ENCODE measurements at places on chromosomes 12 and 14. TPM values are rescaled to one million over a fixed set of nuclear protein-coding genes. Genes with fewer than 3 reads are reported as not detected.
A peak's percentile ranks its signal among the peaks of the same experiment; 100 is the strongest.

GRCh38 chr12:124392271-124392666 is 97.4 kb downstream of the RFLNA start:
- peak; percentile 79 for DNase-seq

DNA sequence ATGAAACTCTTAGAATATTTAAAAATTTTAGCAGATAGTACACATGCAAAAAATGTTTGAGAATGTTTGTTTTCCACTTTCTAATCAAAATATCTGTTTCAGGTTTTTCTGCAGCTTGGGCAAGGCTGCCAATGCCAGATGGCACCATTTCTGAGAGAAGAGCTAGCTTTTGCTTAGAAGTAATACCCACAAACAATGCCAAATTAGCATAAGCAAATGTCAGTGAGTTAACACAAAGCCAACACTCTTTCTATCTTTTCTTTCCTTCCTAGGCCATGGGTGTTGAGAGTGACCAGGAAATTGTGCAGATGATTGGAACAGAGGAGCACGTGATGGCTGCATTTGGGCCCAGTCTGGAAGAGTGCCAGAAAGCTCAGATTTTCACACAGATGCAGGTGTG is 35.2 kb downstream of the POLR3B start:
- no peak for DNase-seq

Gene RPL10L
- total RNA-seq: not detected

Gene ACOT6
- not detected for total RNA-seq
